ENCODE measurements at places on chromosomes 7 and 10.

DNA sequence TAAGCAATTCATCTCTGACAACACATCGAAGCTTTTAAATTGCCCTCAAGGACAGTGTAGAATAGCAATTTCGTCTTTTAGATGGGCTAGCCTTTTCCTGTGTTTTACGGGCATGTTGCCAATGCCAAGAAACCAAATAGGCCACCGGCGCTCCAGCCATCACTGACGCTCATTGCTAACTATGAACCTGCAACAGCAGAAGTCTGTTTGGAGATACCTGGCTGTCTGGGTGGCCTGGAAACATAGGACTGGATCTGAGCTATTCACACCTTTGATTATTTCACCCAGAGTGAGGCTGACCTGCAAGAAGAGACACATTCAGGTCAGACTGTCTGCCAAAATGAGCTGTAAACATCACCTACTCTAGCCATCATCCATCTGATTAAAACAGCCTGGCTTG, 12.0 kb downstream of the KPNA7 start:
- DNase-seq: no peak

DNA sequence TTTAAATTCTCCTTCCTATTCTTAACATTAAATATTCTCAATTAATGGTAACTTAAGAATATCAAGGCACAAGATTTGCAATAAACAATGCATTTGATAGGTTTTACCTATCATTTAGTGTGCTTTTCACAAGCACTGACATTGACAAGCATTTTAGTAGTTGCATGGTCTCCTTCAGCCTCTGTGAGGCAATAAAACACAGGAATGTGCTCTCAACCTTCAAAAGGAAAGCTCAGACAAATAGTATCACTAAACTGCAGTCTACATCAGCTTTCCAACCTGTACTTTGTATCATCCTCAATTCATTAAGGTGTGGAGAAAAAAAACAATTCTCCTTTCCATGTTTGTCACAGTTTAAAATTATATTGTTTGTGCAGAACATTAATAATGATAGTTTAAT, 51.1 kb upstream of the TSPAN13 start:
- no peak for DNase-seq

- peak; percentile 45 for DNase-seq
These were observed 863 bp downstream of the CCNY start for GRCh38 chr10:35336921-35337823.

GRCh38 chr10:15426558-15426957, 55.5 kb upstream of the FAM171A1 start:
- no peak for DNase-seq

DNA sequence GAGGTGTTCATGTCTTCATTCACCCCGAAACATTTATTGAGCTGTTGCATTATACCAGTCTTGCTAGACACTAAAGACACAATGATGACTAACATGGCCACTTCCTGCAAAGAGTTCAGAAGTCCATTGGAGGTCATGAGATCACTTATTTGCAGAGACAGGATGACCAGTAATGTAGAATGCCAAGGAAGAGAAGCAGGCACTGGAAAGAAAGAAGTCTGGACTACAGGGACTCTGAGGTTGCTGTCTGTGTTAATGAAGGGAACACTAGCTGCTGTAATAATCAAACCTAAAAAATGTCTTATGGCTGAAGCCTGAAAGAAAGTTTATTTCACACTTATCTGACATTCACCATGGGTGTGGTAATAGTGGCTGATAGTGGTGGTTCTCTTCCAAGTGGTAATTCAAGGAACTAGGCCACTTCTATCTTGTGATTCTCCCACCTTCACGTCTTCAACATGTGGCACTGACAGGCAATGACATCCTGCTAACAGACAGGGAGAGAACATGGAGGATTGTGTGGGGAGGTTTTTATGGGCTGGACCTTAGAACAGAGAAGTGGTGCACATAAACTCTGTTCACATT, 89.2 kb upstream of the MKLN1 start:
- DNase-seq: no peak

- DNase-seq: no peak
These were observed 15.6 kb downstream of the RGS10 start for GRCh38 chr10:119526621-119527592.

GRCh38 chr7:18976715-18977471, 140.5 kb downstream of the TWIST1 start:
- no peak for DNase-seq

- DNase-seq: no peak
These were observed 15.4 kb upstream of the GRB10 start for GRCh38 chr7:50798126-50798525.

DNA sequence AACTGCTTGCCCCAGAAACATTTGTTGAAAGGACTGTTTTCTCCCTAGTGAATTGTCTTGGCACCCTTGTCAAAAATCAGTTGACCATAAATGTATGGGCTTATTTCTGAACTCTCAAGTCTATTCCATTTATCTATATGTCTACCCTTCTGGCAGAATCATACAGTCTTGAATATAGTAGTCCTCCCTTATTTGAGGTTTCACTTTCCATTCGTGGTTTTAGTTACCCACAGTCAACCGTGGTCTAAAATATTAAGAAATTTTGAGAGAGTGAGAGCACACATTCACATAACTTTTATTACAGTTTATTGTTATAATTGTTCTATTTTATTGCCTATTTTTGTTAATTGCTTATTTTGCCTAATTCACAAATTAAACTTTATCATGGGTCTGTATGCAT, 17.4 kb upstream of the CEP41 start:
- DNase-seq: no peak

GRCh38 chr10:24771943-24772694, 48.4 kb upstream of the ARHGAP21 start:
- DNase-seq: no peak

GRCh38 chr10:33227489-33227888, 107.0 kb downstream of the NRP1 start:
- DNase-seq: no peak

- no peak for DNase-seq
These were observed 43.6 kb downstream of the LHFPL3 start for GRCh38 chr7:104371980-104372357.

GRCh38 chr10:61000769-61001730, 57.1 kb upstream of the RHOBTB1 start:
- DNase-seq: peak; percentile 6

- DNase-seq: no peak
These were observed 11.8 kb downstream of the CAMK2B start for GRCh38 chr7:44313621-44314031.

DNA sequence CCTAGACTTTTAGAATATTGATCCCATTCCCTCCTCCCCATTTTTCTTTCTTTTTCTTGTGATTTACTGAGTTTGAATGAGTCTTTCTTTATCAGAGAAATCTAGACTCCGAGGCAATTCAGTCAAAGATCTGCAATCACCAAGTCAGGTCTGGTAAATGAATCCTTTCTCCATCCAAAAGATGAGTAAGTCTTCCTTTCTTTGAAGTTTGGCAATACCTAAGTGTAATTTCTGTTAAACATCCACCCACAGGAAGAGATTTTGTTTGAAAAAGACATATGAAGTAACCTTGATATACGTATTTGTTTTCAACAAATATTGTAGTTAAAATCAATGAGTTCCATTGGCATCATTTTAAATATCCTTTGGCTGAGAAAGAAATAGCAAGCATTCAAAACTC, 58.3 kb downstream of the SLC39A12 start:
- no peak for DNase-seq

DNA sequence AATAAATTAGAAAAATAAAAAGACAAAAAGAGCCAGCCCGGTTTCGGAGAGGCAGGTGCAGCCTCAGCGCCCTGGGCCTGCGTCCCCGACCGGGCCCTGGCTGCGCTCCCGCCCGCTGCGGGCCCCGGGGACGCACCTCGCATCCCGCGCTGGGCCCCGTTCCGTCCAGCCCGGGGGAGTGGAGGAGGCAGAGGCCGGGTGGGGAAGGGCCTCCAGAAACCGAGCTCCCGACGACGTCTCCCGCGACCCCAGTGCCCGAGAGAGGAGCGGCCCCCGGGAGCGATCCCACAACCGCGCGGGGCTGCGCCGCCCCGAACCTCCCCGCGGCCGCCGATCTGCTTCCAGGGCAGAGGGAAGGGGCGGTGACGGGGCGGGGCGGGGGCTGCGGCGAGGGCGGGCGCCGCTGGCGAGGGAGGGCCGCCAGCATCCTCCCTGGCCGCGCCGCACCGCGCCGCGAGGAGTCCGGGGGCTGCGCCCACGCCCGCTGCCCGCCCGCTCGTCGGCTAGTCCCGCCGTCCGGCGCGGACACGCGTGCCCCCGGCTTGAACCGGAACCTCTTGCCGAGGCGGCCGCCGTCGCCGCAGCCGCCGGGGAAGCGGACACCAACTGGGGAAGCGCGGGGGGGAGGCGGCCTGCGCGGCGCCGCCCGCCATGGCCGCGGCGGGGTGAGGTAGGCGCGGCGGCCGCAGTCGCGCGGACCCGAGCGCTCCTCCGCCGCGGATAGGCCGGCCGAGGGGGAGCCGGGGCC, at the start of gene CCNY:
Gene CCNY, plus strand, starts transcription at position 426 of the 748 bp plus-strand sequence. CDS start 545 bp downstream, outside the sequence.
- DNase-seq: peak; percentile 82

DNA sequence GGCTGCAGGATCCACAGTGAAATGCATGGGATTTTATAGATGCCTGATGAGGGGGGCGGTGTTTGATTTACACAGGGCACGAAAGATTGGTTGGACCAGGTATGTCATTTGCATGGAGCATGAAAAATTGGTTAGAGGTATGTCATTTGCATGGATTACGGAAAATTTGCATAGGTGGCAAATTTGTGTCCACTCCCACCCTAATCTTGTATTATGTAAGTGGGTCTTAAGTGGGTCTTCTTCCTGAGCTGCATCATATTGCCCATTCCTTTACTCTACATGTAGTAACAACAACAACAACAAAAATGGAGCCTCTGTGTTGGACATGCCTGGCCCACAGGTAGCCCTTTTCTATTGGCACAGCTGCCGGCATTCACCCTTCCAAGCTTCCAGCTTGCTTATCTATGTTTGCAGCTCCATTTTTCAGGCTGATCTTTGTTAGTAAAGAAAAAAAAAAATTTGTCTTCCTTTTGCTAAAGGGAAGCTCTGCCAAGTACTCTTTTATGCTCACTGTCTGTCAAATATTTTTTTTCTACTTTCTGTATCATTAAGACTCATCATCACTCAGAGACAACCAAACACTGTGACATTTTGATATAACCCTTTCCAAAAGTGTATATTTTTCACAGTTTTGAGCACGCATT, 10.3 kb upstream of the ZNF273 start:
- DNase-seq: no peak

- DNase-seq: no peak
These were observed 7.1 kb downstream of the FOXK1 start for GRCh38 chr7:4689151-4689550.

DNA sequence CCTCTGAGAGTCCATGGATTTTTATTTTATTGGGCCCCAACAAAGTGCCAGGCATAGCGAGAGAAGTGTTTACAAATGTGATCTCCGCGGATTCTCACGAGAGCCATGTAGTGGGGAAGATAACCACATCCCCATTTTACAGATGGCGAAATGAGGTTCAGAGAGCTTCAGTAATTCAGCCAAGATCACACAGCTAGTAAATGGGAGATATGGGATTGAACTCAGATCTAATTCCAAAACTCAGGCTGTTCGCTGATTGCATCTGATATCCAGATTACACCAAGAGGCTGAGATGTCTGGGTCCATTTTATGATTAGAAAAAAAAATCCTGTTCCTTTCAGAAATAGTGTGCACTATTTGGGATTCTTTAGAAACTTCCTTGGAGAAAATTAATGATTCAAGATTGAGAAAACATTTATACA, 1.3 kb downstream of the FAS start:
- DNase-seq: no peak

DNA sequence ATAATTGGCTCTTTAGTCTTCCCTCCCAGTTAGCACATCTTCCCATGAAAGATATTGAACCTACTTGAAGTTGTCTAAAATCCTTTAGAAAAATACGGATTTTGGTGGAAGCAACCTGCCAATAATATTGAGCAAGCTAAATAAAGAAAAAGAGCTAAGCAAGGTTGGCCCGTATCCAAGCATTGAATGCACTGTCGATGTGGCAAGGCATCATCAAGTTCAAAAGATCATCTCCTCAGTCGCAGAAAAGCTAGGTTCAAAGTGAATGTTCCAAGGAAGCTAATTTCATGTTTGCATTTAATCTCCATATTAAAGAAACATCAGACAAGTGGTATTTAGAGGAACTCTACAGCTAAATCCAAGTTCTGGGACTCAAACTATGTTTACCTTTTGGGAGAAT, 206.0 kb downstream of the MTERF1 start:
- no peak for DNase-seq

Measured in activated CD4-positive, alpha-beta T cell treated with anti-CD3 and anti-CD28 coated beads, Interleukin-2, amount 50 U/mL, for 48 hours (primary cell).